ENCODE measurements at places on chromosomes 1 and 21. TPM values are rescaled to one million over a fixed set of nuclear protein-coding genes. Genes with fewer than 3 reads are reported as not detected.

GRCh38 chr21:40146216-40146837 is 279.1 kb downstream of the PCP4 start:
- DNase-seq, result no peak

- no peak for DNase-seq
Observed at GRCh38 chr21:33817663-33818451, 97.7 kb downstream of the ATP5PO start.

- DNase-seq, result no peak
Observed at GRCh38 chr21:34126691-34127090, 53.3 kb downstream of the MRPS6 start.

GRCh38 chr1:147390185-147390542 is 147.7 kb downstream of the CHD1L start:
- no peak for DNase-seq

GRCh38 chr21:16709866-16710550 is 802.8 kb upstream of the CXADR start:
- DNase-seq, result no peak

GRCh38 chr1:155645034-155645598 is 35.1 kb downstream of the MSTO1 start:
- no peak for DNase-seq

DNA sequence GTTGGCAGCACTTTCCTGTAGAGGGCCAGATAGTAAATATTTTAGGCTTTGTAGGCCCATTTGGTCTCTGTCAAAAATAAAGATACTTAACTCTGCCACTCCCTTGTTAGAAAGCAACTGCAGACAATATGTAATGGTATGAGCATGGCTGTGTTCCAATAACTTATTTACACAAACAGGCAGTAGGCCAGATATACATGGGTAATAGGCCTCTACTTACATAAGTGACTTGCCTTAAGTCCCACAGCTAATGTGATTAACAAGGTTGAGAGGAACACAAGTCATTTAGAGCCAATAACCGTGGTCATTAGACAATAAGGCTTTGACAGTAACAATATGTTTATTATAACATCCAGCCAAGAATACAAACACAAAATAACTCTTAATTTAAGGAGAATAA is 17.4 kb downstream of the CCT8 start:
- DNase-seq, result no peak

The LENEP gene
- not detected for polyA plus RNA-seq

The TMEM200B gene
- polyA plus RNA-seq, result 0.67 TPM

The TSPAN2 gene
- polyA plus RNA-seq, result 1.5 TPM

The FCER1G gene
- 1.1 TPM for polyA plus RNA-seq

The ADAMTS4 gene
- polyA plus RNA-seq, result 2.5 TPM

The S100A7A gene
- not detected for polyA plus RNA-seq

Measured in endothelial cell of umbilical vein (primary cell).